ENCODE measurements at places on chromosomes 16 and 17.

DNA sequence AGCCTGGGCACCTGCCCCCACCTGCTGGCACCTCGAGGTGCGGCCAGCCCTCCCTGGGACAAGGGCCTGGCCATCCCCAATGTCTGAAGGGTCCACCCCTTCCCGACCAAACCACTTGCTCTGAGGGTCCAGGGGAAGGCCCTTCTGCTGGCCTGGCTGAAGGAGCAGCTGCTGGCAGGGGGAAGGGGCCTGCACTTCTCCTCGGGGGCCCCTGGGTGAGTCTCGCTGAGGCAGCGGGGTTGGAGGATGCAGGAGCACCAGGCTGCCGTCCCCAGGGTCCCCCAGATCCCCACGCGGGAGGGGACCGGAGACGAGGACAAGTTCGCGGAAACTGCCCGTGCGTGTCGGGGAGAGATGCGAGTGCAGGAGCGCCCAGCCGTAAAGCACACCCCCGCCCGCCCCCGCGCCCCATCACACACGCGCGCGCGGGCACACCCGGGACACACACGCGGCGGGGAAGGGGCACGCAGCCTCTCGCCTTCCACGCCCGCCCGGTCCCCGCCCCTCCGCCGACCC lies 725 bp upstream of the CACNA1H start:
- no peak for DNase-seq

DNA sequence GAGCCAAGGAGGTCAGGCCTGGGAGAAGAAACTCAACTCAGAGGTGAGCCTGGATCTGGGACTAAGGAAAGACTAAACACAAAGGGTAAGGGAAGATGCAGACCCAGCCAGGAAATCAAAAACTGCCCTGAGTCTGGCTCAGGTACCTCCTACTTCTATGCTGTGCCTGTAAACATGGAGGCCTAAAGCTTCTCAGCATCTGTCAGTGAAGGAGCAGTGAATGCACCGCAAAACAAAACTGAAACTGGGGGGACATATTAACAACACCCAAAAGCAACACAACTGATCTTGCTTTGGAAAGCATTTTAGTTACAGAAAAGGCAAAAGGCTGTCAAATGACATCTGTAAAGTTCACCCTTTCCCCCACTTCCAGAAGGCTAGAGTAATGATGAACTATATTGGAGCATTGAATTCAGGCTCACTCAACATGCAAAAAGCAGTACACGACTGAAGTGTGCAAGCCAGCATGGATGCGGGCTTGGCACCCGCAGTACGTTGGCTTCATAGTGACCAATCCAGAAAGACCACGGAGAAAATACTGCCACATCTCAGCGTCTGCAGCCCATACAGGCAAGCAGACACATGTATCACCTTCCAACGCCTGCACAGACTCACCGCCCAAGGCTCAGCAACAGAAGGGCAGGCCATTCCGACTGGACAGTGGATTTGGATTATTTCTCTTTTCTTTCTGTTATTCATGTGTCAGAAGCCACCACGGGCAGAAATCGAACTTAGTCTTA lies 3.8 kb downstream of the TBC1D16 start:
- DNase-seq = no peak

DNA sequence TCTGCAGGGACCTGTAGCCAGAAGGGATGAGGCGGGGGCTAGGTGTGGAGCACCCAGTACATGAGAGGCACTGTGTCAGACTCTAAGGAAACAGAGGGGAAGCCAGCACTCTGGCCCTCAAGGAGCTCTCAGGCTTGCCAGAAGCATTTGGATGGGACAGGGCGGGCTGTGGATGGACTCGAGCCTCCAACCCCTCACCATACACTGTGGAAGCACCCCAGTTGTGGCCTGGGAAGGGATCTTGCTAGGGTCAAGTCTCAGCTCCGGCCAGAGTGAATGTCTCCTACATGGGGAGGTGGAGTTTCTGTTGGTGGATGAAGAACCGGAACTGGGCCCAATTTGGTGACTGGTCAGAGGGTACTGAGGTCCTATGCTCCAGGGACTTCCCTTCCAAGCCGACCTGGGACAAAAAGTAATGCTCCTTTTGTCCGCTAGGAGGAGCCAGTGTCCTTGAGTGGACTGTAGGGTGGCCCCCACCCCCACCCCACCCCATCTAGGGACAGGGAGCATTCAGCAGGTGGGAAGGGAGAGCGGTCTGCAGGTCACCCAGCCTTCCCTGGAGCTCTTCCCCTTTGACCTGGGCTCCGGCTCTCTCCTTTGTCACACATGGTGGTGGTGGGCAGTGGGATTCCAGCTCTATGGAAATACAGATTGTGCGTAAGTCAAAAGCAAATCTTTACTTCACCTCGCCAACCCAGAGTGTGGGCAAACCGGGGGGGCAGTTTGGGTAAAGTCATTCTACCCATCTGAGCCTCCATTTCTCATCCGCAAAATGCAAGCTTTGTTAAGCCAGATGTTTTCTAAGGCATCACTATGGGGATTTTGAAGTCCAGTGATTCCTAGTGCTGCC lies 20.4 kb upstream of the PHB1 start:
- peak; percentile 66 for DNase-seq

- DNase-seq = no peak
Measured at GRCh38 chr17:81550830-81551457, 1.2 kb downstream of the FAAP100 start.

- DNase-seq = no peak
Measured at GRCh38 chr17:74818291-74818938, 41.3 kb downstream of the GRIN2C start.

DNA sequence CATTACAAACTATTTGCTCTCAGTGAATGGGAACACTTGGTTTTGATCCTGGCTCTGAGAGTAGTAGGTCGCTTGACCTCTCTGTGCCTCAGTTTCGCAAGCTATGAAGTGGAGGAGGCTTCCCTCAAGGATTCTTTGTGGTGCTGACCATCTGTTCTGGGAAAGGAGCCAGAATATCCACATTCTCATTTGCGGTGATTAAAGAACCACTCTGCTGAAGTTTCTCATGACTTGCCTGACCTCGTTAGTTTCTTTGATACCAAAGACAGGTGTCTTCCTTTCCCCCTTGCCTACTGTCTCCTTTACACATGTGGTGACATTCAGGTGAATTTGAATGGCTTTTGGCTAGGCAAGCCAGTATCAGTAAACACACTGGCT lies 116.0 kb downstream of the SNX29 start:
- DNase-seq = peak; percentile 7

GRCh38 chr17:59433586-59433985 lies 102.1 kb downstream of the YPEL2 start:
- DNase-seq = no peak

DNA sequence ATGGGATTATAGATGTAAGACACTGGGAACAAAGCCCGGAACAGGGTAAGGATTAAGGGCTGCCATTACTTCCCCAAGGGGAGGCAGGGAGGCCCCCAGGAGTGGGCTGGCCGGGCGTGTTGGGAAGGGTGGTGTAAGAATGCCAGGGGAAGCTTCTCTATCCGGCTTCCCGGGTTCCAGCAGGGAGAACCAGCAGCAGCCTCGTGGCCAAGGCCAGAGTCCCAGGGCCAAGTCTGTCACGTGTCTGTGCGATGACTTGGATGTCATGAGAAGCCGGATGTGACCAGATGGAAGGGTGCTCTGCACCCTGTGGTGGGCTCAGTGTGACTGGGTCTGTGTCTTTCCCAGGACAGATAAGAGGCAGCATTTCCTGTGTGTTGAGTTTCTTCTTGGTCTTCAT lies 52.1 kb downstream of the SCNN1B start:
- no peak for DNase-seq

DNA sequence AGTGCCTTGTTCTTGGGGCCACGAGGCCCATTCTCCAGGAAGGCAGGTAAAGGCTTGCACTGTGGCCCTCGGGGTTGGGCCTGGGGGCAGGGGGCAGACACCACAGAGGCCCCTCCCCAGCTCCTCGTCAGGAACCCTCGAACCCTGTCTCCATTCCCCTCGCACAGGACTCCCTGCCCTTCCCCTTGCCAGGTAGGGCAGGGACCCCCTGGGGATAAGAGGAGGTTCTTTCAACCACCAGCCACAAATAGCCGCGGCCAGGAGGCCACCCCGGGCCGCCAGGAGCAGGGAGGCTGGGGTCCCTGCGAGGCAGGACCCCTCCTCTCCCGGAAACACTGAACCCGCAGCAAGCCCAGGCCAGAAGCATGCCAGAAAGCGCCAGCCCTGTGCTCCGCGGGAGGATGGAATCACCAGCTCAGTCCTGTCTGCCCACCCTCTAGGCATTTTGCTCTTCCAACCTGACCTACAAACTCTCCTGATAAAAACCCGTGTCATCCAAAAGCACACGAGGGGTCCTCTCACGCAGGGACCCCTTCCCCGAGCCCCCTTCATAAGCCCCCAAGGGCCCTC lies 45.6 kb downstream of the SLC47A1 start:
- DNase-seq = no peak

DNA sequence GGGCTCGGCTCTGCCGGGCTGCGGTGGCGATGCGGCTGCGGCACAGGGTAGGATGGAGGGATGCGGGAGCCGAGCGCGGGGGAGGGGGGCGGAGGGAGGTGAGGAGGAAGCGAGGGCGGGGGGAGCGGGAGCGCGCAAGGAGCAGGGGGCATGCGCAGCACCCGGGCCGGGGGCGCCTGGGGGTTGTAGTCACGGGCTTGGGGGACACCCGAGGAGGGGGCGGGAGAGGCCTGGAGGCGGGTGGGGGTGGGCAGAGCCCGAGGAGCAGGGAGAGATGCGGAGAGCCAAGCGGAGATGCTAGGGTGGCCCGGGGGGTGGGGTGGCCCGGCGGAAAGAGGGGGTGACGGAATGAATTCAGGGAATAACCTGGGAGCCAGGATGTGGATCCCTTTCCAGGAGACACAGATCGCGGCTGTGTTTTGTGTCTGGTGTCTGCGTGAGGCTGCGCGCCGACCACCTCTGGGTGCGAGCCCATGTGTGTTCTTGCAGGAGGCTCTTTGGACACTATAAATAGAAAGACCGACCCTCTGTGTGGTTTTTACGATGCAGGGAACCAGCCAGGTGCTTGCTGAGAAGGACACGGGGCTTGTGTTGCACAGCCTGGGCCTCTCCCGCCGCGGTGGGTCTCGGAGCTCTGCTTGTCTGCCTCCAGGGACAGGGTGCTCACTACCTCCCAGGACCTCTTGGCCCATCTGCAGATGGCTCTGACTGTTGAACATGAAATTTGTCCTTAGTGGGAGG lies at the start of gene STX1B:
TSS of gene STX1B (minus strand) at position 54 of the 741 bp plus-strand sequence. CDS start 242 bp downstream, outside the sequence.
- no peak for DNase-seq

DNA sequence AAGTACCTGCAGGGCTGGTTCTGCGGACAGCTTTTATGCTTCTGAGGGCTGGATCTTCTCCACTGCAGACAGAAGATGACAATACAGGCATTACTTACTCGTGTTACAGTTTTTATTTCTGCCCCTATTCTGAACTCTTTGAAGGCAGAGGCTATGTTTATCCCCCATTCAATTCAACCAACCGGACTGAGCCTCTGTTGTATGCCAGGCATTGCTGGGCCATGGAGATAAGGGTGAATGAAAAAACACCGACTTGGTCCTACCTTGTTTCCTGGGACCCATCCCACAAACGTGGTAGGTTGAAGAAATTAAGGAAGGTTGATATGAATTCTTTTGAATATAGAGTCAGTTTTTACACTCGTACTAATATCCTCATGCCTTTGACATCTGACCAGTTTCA lies 10.0 kb upstream of the HP start:
- no peak for DNase-seq

GRCh38 chr16:56724191-56724590 lies 5.7 kb upstream of the NUP93 start:
- DNase-seq = no peak

- DNase-seq = no peak
Measured at GRCh38 chr17:76834870-76835269, 33.3 kb upstream of the MGAT5B start.

GRCh38 chr17:7850701-7851437 lies 4.0 kb upstream of the TMEM88 start:
- DNase-seq = no peak

DNA sequence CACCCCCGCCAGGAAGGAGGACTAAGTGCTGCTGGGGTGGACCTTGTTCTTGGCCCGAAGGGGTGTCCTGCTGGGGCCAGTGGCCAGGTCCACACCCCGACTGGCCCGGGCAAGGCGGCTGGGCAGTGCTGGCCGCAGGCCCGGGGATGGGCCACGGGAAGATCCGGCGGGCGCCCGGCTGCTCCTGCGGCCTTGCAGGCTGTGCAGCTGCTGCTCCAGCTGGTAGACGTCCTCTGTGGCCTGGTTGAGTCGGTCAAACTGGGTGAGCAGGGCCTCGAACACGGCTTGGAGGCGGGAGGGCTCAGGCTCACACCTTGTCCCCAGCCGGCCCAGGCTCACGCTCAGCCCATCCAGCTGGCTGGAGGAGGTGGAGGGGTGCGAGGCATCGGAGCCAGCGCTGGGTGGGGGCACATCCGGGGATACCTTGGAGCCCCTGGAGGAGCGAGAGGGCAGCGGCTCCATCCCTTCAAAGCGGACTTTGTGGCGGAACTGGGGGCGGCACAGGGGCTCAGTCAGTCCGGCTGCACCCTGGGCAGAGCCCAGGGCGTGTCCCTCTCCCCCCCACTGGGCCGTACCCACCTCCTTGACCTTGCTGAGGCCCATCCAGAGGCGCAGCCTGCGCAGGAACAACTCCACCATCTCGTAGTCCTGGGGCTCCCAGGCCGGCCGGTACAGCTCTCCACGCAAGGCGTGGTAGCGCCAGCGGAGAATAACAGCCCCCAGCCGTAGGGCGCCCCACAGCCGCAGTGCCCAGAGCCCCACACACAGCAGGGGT lies 42.1 kb downstream of the TSC2 start:
- no peak for DNase-seq

DNA sequence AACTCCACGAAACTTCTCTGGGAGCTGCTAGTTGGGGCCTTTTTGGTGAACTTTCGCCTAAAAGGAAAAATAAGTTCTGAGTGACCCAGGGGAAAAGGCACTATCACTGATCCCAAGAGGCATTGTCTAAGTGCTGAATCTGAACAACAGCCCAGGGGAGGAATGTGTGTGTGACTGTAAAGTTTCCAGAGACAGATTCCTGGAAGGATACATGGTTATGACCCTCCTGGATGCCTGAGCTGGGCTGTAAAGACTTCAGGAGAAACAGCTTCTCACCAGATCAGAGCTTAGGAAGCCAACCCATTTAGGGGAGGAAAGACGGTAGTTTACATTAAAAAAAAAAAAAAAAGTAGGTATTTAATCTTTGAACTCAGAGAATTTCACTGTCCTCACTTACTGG lies 20.2 kb downstream of the HIGD1B start:
- DNase-seq = no peak

DNA sequence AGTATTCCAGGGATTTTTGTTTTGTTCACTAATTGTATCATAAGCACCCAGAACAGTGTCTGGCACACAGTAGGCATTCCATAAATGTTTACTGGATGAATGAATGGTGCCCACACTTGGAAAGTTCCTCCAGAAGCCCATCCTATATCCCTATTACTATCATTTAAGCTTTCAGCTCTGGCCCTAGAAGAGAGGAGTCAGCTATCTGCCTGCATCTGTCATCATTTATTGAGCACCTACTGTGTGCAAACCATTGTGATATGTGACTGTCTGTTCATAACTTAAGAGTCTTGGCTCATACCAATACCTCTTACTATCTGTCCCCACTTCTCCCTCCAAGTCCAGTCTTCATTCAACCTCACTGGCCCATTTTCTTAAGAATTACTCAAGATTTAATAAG lies 20.1 kb upstream of the SP6 start:
- DNase-seq = no peak

DNA sequence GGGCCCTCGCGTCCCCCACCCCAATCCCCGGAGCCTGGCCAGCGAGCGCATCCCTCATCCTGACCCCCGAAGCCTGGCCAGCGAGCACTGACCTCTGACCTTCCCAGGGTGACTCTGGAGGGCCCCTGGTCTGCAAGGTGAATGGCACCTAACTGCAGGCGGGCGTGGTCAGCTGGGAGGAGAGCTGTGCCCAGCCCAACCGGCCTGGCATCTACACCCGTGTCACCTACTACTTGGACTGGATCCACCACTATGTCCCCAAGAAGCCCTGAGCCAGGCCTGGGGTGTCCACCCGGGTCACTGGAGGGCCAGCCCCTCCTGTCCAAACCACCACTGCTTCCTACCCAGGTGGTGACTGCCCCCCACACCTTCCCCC lies 2.3 kb downstream of the TPSD1 start:
- no peak for DNase-seq

Data from epithelial cell of esophagus (primary cell).